ENCODE measurements at places on chromosomes 16 and 17.

DNA sequence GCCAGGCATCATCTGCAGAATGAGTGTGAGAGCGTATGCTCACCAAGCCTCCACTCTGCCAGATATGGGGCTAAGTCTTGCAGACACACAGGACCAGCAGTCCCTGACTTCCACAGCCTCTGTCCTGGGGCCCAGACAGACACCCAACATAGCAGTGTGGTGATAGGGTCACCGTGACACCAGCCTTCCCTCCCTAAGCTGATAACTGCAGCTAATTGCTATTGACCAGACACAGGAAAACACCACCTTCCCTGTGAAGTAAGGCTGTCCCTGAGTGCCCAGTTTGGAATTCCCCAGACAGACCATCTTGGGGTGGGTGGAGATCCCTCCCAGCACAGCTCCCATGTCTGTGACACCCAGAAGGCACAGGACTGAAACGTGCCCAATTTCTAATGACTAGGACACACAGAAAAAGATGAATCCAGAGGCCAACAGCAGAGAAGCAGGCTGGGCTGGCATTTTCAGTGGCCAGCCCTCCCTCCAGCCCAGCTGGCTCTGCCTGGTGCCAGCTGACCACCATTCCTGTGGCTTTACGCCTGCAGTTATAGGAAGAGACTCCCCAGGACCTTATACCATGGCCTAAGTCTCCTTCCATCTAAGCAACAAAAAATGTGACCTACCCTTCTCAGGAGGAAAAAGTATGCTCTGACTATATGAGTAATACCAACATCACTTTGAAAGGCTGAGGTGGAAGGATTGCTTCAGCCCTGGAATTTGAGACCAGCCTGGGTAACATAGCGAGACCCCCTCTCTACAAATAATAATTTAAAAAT lies 30.3 kb downstream of the ATPAF2 start:
- no peak for DNase-seq

DNA sequence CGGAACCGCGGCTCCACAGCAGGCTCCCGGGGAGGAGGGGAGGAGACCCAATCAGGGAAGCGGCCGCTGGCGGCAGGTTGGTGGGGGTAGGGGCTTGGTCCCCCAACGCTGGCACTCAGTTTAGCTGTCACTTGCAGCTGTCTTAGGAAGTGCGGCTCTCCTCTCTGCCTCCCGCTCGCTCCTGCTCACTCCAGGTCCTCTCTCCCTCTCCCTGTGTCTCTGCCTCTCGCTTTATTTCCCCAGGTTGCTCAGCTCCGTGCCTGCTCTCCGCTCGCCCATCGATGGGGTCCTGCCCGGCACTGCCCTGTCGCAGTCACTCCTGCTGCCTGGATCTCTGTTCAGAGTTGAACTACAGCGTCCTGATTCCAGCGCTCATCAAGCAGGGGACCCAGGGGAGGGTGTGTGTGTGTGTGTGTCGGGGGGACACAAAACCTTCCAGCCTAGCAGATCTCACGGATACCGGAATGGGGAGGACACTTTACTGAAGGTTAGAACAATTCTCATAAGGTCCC lies 145.6 kb downstream of the ENGASE start:
- DNase-seq = no peak

DNA sequence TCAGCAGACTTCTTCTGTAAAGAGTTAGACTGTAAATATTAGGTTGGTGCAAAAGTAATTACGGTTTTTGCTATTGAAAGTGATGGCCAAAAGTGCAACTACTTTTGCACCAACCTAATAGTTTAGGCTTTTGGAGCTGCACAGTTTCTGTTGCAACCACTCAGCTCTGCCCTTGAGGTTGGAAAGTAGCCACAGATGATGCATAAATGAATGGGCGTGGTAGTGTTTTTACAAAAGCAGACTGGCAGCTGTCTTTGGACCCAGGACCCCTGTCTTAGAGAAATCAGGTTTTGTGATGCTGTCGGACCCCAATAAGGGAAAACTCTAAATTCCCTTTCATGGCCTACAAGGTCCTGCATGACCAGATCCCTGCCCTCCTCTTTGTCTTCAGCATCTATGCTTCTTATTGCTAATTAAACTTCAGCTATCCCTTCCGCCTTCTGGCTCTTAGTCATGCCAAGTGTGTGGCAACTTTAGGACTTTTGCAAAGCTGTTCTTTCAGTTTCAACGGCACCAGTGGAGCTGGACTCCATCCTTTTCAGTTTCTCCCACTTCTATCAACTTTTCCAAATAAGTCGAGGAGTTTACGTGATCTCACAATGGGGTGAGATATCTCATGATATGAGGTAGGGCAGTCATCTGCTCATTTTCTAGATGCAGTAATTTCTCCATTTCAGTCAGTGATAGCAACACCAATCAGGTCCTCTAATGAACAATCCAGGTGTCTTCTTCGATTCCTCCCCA lies 232.3 kb downstream of the XYLT1 start:
- DNase-seq = no peak

GRCh38 chr17:64551461-64551860 lies 44.7 kb downstream of the CEP95 start:
- no peak for DNase-seq

- peak; percentile 93 for DNase-seq
Measured at GRCh38 chr17:68035523-68036303, at the start of gene KPNA2. Gene KPNA2, plus strand, starts transcription at chr17:68035735. Its CDS starts 1,398 bp downstream, at chr17:68037133.

DNA sequence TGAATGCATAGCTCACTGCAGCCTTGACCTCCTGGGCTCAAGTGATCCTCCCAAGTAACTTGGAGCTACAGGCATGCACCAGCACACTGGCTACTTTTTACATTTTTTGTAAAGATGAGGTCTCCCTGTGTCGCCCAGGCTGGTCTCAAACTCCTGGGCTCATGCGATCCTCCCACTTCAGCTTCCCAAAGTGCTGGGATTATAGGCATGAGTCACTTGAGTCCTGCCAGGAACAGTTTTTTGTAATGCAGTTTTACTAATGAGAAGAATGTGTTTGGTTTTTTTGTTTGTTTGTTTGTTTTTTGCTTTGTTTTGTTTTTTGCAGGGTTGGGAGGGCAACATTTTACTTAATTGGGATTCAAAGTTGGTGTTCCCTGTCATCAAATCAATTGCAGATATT lies 22.2 kb downstream of the SOST start:
- no peak for DNase-seq

DNA sequence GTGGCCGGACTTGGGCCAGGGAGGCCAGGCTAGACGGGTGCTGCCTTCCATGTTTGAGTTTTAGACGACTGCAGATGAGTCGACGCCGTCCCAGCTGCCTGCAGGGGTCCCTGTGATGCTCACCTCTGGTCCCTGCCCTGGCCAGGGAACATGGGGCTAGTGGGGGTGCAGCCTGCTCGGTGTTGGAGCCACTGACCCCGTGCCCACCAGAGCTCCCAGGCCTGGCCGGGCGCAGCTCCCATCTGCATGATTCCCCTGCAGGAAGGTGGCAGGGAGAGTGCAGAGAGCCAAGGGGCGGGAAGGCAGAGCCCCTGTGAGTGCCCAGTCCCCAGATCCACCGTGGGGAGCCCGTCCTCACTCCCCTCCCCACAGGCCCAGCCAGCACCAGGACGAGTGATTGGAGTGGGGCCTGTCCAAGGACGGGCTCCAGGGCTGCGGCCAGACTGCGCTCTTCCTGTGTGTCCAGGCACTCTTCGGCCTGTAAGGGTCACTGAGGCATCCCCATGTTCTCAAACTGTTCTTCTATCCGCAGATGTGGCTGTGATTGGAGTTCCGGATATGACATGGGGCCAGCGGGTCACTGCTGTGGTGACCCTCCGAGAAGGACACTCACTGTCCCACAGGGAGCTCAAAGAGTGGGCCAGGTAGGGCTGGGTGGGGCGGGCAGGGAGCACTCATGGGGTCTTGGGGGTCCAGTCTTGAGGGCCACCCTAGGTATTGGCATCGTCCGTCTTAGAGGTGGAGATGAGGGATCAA lies 26.0 kb upstream of the CDH15 start:
- DNase-seq = no peak

DNA sequence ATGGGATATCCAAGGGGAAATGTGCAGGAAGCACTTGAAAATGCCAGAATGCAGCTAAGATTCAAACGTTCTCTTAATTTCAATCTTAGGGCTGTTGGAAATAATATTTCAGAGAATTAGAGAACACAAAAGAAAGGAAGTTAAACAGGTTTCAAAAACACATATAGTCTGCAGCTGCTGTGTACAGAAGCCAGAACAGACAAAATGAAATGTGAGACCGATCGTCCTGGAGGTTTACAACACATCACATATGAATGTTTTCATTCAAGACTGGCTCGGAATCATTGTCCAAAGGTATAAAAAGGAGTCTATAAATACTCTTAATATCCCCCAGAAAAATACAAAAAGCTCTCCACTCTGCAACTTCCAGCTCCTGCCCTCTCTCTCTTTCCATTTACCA lies 14.3 kb downstream of the CYTH1 start:
- no peak for DNase-seq

DNA sequence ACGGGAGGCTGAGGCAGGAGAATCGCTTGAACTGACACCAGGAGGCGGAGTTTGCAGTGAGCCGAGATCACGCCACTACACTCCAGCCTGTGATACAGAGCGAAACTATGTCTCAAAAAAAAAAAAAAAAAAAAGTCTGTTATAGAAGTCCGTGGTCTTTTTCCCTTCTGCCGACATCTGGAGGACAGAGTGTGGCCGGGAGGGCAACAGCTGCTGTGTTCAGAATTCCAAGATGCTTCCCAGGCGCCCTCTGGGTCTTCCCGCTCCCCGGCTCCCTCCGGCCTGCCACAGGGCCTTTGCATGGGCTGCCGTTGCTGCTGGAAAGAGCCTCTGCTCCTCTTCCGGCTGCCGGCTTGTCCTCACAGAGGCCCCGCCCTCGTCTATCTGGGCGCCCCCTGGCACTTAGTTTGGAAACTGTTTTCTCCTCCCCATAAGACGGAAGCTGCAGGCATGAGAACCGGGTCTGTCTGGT lies 2.4 kb upstream of the CACNA1H start:
- DNase-seq = no peak

DNA sequence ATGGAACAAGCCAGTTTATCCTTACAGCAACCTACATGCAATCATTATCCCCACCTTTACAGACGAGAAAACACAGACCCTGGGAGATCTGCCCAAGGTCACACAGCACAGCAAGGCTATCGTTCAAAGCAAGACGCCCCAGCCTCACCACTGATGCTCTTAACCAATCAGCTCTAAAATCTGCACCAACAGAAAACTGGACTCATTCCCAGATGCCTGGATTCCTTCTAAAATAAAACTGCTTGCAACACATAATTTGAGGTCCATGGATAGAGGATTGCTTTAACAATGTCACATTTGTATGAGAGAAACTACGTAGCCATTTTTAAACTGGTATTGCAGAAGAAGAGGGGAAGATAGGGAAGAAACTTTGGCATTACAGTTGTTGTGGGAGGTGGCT lies 6.8 kb downstream of the COTL1 start:
- no peak for DNase-seq

DNA sequence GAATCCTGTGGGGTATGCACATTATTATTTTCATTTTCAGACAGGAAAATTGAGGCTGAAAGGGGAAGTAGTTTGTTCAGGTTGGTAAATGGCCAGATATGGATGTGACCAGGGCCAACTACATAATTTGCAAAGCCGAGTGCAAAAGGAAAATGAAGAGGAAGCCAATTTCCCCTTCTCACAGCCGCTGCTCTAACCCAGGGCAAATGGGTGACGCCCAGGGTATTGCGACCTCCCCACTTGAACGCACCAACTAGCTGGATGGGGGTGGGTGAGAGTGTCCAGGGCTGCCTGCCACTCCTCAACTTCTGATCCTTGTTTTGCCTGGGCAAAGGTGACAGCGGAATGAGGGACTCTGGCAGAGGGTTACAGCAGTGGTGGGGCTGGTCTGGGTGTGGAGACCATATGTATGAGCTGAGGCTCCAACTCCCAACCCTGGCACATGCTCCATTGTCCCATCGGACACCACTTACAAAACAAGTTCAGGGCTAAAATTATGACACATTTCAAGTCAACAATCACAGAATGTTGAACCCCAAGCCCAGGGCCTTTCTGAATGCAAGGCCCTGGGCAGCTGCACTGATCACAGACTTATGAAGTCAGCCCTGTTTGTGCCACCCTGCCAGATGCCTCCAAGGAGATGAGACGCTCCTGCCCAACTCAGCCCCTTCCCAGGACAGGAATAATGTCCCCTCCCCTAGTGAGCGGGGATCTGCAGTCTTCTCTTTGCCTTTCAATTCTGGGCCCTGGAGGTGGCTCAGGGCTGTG lies 1.7 kb downstream of the ANKRD40CL start:
- DNase-seq = peak; percentile 38

All from activated CD8-positive, alpha-beta memory T cell treated with anti-CD3 and anti-CD28 coated beads for 24 hours (primary cell).